ENCODE measurements at places on chromosomes 16 and 17.

- DNase-seq, result no peak
These were observed 76.3 kb downstream of the USP32 start for GRCh38 chr17:60315650-60316049.

GRCh38 chr16:24975428-24975889 lies 39.7 kb downstream of the ARHGAP17 start:
- DNase-seq, result peak; percentile 37

GRCh38 chr16:87706278-87707000 lies 59.3 kb downstream of the KLHDC4 start:
- no peak for DNase-seq

- peak; percentile 26 for DNase-seq
These were observed 541 bp downstream of the ZNF18 start for GRCh38 chr17:11996722-11997146.

DNA sequence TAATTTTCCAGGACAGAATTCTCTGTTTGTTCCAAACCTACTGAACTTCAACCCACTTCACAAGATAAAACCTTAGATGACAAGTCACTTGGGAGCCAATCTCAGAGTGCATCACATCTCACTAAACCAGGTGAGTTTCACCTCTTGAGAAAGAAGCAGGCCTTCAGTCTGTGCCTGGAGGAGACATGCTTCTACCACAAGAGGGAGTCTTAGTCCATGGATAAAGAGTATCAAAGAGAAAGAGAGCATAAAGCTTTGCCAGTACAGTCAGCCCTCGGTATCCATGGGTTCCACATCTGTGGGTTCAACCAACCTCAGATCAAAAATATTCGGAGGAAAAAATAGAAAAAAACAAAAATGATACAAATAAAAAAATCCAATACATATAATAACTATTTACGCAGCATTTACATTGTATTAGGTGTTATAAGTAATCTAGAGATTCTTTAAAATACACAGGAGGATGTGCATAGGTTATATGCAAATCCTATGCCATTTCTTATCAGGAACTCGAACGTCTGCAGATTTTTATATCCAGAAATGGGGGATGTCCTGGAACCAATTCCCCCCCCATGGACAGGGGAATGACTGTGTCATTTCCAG lies 37.7 kb downstream of the DUSP14 start:
- peak; percentile 40 for DNase-seq

GRCh38 chr16:28935924-28936783 lies 4.4 kb downstream of the CD19 start:
- peak; percentile 72 for DNase-seq

DNA sequence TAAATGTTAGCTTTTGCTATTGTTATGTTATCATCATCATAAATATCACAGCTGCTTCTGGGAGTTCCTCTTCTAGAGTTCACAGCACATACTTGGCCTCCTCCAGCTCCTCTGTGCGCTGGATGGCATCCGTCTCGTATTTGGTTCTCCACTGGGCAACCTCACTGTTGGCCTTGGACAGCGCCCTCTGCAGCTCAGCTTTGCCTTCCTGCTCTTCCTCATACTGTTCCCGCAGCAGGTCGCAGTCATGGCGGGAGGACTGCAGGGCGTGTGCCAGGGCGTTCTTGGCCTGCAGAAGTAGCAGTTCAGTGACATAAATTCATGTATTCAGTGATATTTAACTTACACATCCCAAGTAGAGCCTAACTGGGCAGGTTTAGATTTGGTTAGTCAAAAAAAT lies 23.4 kb downstream of the MYH8 start:
- DNase-seq, result no peak

GRCh38 chr17:16286947-16287562 lies 66.2 kb downstream of the CENPV start:
- peak; percentile 44 for DNase-seq

DNA sequence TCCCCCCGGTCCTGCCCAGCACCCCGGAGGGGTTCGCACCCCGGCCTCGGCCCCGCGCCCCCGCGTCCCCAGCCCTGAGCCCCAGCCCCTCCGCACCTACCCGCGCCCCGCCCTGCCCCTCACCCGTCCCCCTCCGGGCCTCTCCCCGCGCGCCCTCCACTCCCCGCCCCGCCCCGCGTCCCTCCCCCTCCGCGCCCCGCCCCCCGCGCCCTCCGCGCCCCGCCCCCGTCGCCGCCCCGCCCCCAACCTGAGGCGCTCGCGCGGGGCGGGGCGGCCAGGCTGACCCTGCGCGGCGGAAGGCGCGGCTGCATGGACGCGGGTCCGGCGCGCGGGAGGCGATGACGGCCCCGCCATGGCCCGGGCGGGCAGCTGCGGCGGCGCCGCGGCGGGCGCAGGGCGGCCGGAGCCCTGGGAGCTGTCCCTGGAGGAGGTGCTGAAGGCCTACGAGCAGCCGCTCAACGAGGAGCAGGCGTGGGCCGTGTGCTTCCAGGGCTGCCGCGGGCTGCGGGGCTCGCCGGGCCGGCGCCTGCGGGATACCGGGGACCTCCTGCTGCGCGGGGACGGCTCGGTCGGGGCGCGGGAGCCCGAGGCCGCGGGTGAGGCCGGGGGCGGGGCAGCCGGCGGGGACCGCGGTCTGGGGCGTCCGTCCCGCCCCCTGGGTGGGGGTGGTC lies at the start of gene SPIRE2:
Gene SPIRE2 (plus strand): TSS at position 277 of the 671 bp plus-strand sequence. CDS start 76 bp downstream, at position 353.
- peak; percentile 89 for DNase-seq

DNA sequence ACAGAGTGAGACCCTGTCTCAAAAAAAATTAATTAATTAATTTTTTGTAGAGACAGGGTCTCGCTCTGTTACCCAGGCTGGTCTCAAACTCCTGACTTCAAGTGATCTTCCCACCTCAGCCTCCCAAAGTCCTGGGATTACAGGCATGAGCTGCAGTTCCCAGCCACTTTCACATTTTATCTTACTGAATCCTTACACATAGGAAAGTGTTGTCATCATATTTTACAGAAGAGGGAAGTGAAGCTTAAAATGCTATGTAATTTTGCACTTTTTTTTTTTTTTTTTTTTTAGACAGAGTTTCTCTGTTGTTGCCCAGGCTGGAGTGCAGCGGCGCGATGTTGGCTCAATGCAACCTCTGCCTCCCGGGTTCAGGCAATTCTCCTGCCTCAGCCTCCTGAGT lies 21.1 kb upstream of the ZNF629 start:
- DNase-seq, result no peak

GRCh38 chr16:88048985-88049384 lies 97.8 kb downstream of the BANP start:
- no peak for DNase-seq

DNA sequence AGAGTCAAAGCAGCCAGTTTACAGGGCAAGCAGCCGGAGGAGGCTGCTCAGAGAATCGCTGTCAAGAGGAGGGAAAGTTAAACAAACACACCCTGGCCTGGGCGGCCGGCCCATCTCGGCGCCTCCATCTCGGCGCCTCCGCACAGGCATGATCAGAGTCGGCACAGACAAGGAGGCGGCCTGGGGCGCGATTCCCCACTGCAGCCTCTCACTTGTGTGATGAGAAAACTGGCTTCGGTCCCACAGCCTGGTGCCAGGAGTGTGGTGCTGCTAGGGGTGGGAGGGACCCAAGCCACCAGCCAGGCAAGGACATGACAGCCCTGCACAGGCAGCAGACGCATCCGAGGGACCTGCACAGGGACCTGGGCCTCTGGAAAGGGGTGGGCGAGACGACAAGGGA lies 17.7 kb downstream of the SLC38A10 start:
- DNase-seq, result no peak

DNA sequence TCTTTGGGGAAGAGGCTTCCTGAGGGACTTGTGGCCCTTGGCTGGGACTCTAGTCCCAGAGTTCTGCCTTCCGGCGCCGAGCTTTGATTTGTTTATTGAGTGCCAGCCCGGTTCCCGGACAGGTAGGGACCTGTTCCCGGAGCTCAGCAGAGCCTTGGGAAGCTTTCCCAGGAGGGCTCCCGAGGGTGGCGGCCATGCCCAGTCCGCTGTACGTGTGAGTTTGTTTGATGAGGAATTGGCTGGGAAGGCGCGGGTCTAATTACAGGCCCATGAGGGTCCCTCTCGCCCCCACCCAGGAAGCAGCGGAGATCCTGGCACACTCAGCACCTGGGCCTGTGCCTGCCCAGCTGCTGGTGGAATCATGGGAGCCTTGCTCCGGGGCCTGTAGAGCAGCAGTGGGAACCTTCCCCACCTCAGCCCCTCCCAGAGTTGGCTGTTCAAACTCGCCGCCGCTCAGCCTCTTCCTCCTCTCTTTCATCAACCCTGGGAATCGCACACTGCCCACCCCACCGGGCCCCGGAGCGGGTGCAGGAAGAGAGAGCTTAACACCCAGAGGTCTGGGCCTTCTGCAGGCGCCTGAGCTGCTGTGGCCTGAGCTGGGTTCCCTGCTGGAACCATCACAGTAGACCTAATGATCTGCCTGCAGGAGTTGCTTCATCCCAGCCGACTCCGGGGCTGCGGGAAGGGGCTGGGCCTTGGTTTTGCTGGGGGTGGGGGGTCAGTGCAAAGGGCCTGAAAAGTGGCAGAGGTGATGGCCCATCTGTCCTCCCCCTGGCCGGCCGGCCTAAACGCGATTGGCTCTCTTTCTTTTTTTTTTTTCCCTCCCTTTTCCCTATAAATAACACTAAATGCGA lies 313.7 kb downstream of the SEC14L1 start:
- no peak for DNase-seq

DNA sequence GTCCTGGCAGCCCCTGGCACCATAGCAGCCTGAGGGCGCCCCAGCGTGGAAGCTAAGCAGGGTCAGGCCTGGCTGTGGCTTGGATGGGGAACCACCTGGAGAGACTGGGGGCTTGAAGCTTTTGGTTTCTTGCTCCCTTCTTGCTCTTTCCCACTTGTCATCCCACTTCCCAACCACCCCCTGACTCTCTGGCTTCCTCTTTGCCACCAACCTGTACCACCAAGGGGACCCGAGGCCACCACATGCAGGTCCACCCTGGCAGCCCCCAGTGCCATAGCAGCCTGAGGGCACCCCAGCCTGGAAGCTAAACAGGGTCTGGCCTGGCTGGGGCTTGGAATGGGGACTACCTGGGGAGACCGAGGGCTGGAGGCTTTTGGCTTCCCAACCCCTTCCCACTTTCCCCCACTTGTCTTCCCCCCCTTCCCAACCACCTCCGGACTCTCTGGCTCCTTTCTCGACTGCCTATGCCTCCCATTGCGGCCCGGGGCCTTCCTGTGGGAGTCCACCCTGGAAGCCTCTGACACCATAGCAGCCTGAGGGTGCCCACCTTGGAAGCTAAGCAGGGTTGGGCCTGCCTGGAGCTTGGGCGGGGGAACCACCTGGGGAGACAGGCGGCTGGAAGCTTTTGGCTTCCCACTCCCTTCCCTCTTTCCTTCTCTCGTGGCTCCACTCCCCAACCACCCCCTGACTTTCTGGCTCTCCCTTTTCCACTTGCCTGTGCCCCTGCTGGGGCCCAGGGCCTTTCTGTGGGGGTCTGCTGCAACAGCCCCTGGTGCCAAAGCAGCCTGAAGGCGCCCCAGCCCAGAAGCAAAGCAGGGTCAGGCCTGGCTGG lies 2294.4 kb downstream of the TP53TG3F start:
- DNase-seq, result no peak

DNA sequence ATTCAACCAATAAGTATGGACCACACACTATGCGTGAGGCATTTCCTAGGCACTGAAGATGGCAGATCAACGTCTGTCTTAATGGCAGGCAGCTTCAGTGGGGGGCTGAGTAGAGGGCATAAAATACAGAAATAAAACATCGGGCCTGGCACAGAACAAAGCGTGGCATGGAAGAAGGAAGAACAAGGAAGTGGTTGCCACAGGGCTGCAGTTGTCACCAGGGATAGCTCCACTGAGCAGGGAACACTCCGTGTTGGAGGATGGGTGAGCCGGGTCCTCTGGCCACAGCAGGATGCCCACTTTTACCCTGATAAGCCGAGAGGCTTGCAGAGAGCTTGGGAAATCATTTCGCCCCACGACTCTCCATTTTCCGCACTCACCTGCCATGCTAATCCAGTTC lies 6.3 kb downstream of the CDIP1 start:
- DNase-seq, result no peak

GRCh38 chr17:50189550-50190292 lies 11.7 kb downstream of the COL1A1 start:
- DNase-seq, result no peak

DNA sequence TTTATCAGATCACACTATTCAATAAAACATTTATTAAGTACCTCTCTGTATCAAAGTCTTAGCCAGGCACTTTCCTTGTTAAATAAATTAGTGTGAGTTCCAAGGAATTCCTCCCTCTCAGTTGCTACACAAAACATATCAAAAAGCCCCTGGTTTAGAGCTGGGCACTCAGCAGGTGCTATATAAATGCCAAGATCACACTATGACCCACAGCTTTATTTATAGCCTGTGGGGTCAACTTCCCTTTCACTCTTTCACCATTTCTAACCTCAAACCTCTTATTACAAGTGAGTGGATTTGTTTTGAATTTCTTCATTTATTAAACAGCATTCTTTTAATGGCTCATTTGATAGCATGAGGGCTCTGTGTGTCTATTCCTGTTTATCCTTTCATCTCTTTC lies 112.6 kb upstream of the MPHOSPH6 start:
- no peak for DNase-seq

DNA sequence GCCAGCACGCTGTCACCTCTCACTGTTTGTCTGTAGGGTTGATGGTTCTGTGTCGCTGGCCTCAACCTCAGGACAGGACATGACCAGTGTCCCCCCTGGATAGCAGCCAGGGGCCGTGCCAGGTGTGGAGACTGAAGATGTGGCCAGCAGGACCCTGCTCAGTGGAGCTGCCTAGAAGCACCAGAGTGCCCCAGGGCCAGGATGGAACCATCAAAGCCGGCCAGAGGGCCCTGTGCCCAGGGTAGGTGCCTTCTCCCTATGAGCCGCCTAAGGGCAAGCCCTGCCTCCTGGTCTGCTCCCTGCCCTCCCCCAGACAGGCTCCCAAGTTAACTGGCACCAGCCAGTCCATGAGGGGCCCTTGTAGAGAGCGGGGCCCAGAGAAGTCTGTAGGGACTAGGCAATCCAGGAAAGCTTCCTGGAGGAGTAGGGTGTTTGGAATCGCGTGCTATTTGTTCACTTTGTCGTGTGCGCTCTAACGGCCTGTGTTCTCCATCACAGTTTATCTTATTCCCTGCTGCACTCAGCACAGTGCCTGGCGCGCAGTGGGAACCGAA lies 546 bp upstream of the NDUFB10 start:
- DNase-seq, result no peak

- no peak for DNase-seq
These were observed 862 bp downstream of the GLTPD2 start for GRCh38 chr17:4789701-4789950.

- DNase-seq, result no peak
These were observed 38.0 kb downstream of the TMC7 start for GRCh38 chr16:19021747-19022146.

GRCh38 chr17:12431188-12431587 lies 234.5 kb upstream of the MYOCD start:
- DNase-seq, result no peak

- no peak for DNase-seq
These were observed 118.2 kb upstream of the ZNF750 start for GRCh38 chr17:82957961-82958561.

GRCh38 chr17:81020767-81021497 lies 14.0 kb upstream of the BAIAP2 start:
- no peak for DNase-seq

- DNase-seq, result no peak
These were observed 122.6 kb downstream of the AXIN2 start for GRCh38 chr17:65438708-65439294.

- DNase-seq, result no peak
These were observed 37.5 kb downstream of the ADCY7 start for GRCh38 chr16:50303605-50304466.
